Stimulated activated CD8-positive, alpha-beta memory T cell treated with anti-CD3 and anti-CD28 coated beads, Interleukin-15, amount 100 ng/mL, for 48 hours (primary cell): ENCODE measurements at places on chromosomes 5 and 9.

DNA sequence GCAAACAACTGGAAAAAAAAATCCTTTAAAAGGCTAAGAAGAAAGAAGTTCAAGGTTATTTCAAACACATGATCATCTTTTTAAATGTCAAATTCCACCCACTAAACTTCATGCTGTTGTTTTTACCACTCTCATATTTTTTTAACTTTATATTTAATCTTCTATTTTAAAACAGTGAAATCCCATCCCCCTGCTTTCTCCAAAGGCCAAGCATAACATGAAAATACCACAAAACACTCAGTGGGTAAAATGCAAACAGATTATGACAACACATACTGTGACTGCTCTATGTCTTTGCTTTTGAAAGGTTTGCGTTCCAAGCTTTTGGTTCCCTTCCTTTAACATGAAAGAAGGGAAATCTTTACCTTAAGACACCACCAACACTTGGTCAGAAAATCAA lies 127.6 kb downstream of the SNCAIP start:
- no peak for DNase-seq

- no peak for DNase-seq
Measured at GRCh38 chr9:69276775-69277174, 48.2 kb upstream of the ENTREP1 start.

DNA sequence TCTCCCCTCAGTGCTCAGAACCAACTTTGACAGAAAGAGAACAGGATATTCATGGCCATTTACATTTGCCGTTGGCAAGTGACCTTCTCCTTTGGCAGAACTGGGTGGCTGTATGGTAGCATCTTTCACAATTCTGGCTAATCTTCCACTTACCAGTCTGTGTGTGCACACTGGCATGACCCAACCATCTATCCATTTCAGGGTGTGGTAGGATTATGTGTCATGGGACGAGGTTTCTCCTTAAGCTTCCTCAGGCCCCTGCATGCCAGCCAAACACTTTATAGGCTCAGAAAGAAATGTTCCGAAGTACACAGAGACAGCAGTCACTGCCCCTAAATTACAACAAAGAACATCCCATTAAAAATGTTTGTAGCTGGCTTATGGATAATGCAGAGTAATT lies 497.1 kb downstream of the NFIB start:
- DNase-seq: no peak

DNA sequence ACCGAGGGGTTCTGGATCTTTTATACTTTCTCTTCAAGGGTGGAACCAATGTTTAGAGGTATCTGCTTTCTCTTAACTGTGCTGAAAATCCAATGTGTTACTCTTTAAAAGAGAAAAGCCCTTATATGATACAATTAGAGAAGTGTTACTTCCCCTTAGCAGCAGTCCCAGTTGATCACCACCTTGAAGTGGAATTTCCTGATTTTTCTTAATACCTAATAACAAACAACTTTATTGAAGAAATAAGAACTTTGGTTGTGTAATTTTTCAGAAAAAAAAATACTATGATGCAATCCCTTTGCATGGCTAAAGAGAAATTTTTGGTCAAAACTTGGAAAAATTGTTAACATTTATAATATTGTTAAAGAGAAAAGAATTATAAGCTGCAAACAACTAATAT lies 24.7 kb downstream of the SLC1A3 start:
- no peak for DNase-seq

DNA sequence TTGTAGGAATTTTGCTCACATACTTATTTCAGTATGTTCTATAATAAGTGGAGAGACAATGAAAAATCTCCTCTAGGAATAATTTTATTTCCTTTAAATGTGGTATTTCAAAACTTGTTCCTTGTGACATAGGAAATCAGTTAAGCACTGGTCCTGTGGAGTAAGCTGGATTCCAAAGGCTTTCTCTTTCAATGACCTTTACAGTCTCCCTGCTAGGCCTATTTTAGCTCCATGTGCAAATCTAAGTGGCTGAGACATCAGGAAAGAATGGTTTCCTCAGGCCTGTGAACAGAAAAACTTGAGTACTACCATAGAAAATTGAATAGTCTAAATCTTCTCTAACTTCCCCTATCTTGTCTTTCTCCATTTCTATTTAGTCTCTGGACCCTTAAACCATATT lies 514.2 kb upstream of the TLE4 start:
- no peak for DNase-seq

- DNase-seq: no peak
Measured at GRCh38 chr5:74017786-74018211, 391.8 kb downstream of the ARHGEF28 start.

GRCh38 chr5:147152086-147152485 lies 82.7 kb upstream of the STK32A start:
- no peak for DNase-seq

DNA sequence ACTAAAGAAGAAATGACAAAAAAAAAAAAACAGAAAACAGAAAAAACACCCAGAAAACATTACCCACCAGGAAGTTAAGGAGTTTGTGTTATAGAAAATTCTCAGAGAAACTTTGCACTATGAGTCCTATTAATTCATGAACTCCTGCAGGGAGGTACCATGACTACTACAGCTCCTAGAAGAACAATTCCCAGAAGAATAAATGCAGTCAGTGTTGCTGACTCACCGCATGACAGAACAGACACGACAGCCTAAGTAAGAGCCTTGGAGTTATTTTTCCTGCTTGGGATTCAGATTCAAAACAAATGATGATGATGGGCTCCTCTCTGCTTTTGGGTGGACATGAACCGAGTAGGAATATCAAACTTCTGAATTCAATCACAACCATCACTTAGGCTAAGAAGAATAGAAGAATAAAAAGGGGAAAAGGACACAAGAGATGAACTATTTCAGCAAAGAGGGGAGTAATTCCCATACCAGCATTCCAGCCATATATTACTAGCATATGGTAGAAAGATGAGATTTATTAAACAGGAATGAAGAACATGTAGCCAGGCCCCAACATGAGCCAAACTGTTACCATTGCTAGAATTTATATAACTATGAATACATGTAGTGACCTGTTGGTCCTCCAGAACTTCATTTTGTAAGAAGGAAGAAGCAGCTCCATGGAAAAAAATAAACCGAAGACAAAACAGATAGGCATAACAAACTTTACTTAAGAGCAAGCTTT lies 209.6 kb upstream of the PDE4D start:
- no peak for DNase-seq

- DNase-seq: no peak
Measured at GRCh38 chr5:102664616-102665335, 90.3 kb upstream of the PAM start.

DNA sequence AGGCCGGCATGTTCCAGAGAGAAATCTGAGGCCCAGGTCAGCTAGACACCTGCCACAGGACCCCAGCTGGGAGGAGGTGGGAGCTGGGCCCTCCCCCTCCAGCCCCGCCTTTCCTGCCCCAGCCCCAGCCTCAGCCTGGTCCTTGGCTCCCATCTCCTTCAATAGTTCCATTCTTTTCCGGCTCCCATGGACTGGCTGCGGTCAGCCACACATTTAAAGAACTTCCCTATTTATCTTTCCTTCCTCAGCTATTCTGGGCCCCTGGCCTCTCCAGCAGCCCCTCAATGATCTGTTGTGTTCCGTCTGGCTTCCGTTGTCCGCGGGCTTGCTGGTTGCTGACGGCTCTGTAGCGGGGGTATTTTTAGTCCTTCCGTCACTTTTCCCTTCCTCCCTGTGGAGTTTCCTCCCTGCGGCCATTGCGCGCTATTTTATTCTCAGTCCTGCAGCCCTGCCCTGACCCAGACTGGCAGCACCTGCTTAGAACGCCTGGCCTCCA lies 73.8 kb downstream of the AMBP start:
- DNase-seq: no peak

- DNase-seq: no peak
Measured at GRCh38 chr5:80387063-80387768, 20.6 kb upstream of the ZFYVE16 start.

GRCh38 chr5:28961816-28962215 lies 1923.4 kb upstream of the CDH9 start:
- no peak for DNase-seq

- no peak for DNase-seq
Measured at GRCh38 chr9:115980976-115981375, 172.6 kb upstream of the PAPPA start.

DNA sequence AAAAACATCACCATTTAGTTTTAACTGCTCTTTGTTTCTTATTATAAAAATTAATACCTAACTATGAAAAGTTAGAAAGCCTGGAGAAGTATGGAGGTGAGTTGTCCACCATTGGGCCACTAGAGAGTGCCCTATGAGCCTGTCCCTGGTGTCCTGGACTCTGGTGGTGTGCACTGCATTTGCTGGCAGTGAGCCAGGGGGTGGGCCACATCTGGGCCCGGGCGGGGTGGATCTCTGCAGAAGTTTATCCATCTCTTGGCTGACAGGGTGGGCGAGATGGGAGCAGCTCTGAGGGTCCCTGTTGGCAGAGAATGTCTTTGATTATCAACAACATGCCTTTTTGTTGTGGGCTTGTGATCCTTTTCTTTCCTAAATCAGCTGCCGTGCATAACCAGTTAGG lies 8.2 kb downstream of the TENT4A start:
- DNase-seq: no peak

DNA sequence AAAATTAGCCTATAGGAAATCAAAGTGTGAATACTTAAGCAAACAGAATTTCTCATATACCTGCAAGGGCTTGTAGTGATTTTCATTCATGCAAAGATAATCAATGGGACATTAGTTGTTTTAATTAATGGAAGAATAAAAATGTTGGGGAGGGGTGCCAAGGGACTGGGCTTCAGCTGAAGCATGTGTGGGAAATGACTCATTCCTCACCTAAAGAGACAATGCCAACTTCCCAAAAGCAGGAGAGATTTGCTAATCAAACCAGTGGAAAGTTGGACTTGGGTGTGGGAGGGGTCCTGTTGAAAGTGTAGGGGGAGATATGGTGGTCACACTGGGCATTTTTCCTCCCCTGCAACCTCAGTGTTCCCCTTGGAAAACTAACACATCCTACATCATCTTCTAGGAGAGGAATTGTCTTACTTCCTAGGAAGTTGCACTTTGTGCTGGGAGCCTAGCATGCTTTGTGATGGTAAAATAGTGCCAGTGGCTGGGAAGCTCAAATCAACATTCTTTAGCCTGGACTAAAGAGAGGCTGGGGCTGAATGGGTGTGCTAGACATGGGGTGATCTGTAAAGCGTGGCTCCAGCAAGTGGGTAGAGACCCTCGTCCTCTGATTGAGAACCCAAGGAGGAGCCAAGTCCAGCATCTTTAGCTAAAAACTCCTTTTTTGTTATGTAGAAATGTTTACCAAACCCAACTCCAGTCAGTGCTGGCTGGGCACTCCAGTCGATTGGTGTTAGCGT lies 6.4 kb upstream of the LHX2 start:
- no peak for DNase-seq

- no peak for DNase-seq
Measured at GRCh38 chr5:137372016-137372772, 126.9 kb downstream of the SPOCK1 start.

- peak; percentile 57 for DNase-seq
Measured at GRCh38 chr9:133421615-133422542, at the start of gene ADAMTS13. Gene ADAMTS13, plus strand, starts transcription at chr9:133422367. Its CDS starts 77 bp downstream, at chr9:133422444.

DNA sequence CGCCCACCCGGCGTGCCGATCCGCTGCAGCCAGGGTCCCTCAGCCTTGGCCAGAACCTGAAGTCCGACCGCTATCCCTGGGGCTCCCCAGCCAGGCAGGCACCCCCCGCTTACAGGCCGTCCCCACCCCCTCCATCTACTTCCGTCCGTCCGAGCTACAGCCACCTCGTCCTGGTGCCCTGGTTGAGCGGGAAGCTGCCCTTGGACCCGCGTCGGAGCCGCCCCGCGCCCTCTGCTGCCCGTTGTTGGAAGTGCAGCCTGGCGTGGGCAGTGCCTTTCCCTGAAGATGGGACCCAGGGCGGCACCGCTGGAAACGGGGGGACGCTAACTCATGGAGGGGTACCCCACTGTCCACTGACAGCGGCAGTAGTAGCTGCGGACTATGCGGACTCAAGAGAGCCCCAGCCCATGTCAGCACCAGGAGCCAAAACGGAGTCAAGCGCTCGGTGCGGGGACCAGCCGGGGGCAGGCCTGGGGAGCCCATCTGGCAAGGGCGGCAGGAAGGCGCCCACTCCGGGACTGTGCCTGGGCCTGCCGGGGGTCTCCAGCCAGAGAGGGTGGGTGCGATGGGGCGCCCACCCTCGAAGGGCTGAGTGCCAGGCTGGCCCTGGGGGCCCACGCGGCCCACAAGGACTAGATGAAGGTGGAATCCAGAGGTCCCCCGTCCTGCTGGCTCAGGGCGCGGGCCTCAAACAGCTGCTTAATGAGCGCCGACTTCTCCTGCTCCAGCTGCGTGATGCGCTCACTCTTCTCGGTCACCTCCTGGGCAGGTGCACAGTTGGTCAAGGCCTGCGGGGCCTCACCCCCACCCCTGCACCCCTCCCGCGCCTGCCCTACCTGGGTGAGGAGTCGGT lies 6.1 kb downstream of the SAPCD2 start:
- DNase-seq: peak; percentile 27

- DNase-seq: no peak
Measured at GRCh38 chr9:6024035-6024554, 8.7 kb upstream of the RANBP6 start.

DNA sequence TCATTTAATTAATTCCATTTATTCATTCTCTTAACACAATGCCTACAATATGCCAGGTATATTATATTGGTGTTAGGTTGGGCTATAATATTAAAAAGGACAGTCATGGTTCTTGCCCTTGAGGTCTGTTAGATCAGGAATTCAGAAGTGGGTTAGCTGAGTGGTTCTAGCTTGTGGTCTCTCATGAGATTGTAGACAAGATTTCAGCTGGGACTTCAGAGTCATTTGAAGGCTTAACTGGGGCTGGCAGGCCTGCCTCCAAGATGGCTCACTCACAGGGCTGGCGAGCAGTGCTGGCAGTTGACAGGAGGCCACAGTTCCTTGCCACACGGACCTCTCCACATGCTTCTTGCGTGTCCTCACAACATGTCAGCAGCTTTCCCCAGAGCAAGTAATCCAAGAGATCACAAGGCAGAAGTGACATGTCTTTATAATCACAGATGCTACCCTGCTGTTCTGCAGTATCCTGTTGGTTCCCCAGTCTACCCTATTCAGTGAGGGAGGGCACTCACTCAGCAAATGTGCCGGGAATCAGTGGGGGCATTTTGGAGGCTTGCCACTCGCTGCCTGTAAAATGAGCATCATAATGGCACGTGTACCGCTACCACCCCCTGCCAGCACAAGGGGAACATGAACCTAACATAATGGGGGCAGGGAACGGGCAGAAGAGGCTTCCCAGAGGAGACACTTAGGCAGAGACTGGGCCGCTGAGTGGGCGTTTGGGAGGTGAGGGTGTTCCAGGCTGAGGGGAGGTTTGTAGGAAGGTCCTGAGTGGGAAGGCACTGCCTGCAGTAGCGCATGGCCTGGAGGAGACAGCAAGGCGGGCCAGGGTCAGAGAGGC lies 70.0 kb downstream of the EXOSC2 start:
- DNase-seq: no peak
